ENCODE measurements at places on chromosomes 11 and 22.
A peak's percentile ranks its signal among the peaks of the same experiment; 100 is the strongest.

- DNase-seq = no peak
These were observed 98.4 kb upstream of the PITPNB start for GRCh38 chr22:28017558-28017820.

DNA sequence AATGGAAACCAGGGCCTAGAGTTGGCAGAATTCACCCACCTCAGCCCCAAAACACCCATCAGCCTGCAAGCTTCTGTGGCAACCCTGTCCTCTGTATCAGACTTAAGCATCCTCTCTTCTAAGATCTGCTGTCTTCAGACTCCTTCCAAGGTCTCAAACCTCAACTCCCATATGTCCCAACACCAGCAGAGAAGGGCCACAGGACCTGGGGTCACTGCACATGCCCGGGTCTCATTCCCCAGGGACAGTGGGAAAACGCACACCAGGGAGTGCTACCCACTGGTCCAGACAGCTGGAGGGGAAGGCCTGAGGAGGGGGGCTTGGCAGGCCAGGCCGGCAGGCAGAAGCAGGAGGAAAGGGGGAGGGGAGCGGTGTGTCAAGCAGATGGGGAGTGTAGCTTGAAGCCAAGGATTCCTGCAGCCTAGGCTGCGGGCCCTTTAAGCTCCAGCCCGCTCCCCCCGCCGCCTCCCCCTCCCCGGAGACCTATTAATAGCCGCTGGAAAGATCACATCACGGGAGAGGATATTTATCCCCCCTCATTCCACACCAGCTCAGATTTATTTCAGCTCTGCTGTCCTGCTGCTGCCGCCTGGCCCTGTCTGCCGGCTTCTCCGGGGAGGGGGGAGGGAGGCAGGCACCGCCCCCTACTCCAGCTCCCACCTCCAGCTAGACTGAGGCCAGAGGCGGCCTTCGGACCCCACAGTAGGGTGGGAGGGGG is 16.7 kb downstream of the BCL9L start:
- peak; percentile 39 for DNase-seq

DNA sequence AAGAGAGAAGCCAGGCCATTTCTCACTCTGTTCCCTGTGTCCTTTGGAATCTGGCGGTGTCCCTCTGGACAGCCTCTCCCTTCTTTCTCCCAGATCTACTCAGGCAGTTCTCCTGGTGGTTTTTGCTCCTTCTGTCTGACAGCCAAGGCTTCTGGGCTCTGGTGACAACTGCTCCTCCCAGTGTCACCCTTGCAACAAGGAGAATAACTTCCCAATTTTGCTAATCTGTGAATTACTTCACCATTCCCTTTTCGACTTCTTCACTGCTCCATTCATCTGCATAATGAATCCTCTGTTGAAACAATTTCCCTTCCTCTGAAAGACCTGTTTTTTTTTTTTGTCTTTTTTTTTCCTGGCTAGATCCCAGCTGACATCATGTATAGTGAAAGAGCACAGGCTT is 56.3 kb upstream of the PDE3B start:
- no peak for DNase-seq

- no peak for DNase-seq
These were observed 43.7 kb downstream of the WNT11 start for GRCh38 chr11:76162336-76163288.

GRCh38 chr11:73267122-73267846 is 4.9 kb upstream of the P2RY6 start:
- DNase-seq = no peak

DNA sequence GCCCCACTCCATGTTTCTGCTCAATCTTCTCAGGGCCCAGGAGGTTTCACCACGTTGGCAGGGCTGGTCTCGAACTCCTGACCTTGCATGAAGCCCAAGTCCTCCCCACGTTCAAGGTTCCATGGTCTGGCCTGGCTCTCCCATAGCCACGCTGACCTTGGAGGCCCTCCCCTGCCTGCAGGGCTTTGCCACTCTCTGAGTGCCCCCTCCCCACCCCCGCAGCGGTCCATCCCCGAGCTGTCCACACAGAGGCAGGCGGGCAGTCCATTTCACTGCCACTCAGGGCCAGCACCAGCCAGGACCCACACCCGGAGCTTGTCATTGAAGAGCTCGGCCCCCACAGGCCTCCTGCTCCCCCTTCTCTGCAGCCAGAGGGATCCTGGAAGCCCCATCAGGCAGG is 30.7 kb downstream of the ARHGAP8 start:
- DNase-seq = no peak

DNA sequence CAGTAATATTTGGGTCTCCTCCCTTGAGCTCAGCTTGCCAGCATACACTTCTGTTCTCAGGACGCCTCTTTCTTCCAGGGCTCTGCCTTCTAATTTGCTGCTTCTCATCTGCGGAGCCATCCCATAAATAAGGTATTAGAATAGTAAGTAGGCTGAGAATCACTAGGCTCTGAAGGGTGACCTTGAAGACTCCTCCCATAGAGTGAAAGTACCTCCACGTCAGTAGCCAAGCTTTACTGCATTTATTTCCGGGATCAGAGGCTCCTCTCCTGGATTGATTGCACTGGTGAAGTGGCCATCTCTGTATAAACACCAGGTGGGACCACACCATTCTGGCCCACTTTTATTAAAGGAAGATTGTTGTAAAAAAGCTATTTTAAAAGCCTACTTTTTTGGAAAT is 315.5 kb downstream of the FAT3 start:
- DNase-seq = no peak

DNA sequence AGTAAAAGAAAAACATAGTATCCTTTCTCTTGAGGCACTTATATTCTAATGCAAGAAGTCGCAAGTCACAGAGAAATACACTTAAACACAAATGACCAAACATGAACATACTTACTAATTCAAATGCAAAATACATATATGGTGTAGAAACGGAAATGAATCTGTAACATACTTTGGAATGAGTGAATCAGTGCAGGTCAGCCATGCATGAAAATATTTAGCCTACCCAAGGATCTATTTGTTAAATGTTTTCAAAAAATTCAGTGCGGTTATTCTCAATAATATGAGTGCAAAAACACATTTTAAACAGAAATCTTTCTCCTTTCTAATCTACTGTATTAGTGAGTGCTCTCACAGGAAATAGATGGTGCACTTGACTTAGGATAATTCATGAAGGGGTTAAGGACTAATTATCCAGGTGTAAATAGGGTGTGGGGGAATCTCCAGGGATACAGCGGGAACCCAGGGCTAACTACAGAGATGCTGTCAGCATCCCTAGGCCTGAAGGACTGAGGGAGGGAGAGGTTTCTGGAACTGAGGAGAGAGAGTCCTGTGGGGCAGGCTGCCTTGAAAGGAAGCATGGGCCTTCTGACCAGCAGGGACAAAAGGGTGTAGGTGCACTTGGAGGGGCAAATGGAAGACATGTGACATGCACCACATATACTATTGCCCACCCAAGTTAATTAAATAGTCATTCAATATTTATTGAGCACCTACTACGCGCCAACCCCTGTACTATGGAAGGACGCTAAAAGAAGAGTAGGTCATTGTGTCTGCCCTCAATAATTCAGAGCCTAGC is 139.2 kb downstream of the MAML2 start:
- no peak for DNase-seq

GRCh38 chr11:112881461-112881860 is 79.8 kb upstream of the NCAM1 start:
- no peak for DNase-seq

GRCh38 chr11:79616392-79616851 is 175.6 kb upstream of the TENM4 start:
- DNase-seq = no peak

DNA sequence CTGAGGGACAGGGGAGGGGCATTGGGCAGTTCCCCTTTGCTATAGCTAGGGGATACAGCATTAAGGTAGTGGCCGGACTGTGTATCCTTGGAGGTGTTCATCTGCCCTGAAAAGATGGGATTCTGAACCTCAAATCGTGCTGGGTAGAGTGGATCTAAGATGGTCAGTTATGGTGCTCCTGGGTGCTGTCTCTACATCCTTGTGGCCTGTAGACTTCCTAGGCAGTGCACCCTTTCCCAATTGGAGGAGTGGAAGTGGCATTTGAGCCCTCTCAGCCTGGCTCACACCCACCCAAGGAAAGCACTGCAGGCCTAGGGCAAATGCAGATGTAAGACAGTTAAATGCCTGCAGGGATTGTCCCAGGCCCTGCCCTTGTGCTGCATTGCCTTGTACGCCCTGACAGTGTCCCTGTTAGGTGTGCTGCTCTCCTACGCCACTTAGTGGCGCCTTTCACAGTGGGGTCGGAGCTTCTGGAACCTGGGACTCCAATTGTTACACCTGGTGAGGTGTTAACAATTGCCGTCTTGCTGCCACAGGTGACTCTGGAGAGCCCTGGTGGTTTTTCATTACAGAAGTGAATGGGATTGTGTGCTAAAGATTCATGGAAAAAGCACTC is 35.0 kb downstream of the PPFIBP2 start:
- DNase-seq = peak; percentile 50

DNA sequence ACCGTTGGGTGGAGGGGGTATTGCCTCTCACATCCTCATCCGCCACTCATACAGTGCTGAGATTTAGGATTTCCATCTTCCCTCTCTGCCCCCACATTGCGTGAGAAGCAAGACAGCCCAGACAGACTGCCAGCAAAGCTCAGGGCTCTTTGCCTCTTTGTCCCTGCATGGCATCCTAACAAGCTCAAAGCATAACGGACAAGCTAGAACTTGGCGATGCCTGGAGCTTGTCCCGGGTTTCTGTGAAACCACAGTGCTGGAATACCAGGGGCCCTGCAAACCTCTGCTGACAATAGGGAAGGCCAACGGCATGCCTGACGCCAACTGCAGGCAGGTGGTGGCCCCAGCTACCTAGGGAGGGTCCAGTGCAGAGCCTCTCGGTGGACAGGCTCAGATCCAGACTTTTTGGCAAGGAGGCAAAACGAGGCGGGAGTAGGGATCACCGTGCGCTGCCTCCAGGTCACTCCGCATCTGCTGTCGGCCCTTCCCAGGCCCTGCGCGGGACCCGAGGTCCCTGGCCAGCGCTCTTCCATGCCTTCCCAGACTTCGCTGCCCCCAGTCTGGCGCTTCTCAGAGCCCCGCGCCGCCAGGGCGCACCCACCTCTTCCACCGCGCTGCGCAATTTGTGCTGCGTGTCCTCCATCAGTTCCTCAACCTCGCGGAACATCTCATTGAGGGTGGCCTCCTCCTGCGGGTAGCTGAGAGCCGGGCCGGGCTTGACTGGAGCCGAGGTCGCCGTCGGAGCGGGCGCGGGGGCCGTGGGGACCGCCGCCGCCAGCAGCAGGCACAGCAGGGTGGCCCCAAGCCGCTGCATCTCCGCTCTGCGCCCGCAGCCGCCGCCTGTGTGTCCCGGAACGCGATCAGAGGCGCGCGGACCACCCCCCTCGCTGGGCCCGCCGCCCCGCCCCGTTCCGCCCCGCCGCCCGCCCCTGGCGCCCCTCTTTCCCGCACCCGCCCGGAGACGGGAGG is at the start of gene DKK3:
Gene DKK3 (minus strand): TSS at position 858 of the 969 bp plus-strand sequence. CDS start 44 bp downstream, at position 814.
- peak; percentile 15 for DNase-seq

DNA sequence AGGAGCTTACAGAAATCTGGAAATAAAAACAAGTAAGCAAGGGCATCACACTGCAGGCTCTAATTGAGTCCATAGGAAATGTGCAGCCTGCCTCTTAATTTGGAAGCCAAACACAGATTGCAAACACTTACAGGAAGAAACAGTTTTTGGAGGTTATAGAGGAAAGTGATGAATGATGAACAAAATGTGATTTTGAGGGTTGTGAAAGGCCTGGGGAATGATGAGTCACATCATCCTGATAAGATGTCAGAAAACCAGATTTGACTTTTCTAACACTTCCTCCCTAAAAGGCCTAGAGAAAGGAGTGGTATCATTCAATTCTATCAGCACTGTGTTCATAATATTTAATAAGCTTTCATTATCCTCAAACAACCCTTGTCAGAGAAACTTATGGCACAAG is 96.6 kb upstream of the POU2AF2 start:
- DNase-seq = no peak

GRCh38 chr22:44443641-44444235 is 54.3 kb downstream of the RTL6 start:
- DNase-seq = no peak

- DNase-seq = no peak
These were observed 5.6 kb upstream of the SLC43A1 start for GRCh38 chr11:57521116-57521515.

DNA sequence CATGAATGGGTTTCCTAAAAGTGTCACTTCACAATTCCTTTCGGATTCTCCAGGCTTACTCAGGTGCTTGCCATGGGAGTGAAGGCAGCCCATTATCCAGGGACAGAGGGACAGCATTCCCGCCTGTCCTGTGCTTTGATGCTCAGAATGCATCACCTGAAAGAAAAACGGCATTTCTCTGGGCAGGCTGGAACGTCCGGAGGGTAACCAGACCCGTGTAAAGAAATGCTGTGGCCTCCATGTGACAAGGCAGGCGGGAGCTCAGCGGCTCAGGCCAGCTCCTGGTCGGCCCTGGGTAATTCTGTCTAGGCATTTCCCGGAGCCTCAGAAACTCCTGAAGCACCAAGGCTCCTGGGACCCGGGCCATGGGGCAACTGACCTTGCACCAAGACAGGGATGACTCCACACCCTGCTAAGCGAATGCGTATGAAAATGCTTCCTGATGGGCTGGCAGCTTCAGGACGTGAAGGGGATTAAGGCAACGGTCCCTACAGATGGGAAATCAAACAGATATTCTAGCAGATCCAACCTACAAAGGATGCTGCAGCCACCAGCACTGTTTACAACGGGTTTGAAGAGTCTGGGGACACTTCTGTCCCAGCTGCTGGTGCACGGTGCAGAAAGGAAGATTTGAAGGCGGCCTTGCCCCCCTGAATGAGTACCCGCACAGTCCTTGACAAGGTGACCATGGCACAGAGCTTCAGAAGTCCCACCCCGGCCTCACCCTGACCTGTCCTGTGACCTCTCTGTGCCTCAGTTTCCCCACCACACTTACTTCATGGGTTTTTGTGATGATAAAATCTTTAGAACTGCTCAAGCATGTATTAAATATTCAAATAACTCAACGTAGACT is 13.6 kb upstream of the FGF3 start:
- DNase-seq = no peak

- DNase-seq = no peak
These were observed 474 bp upstream of the CHADL start for GRCh38 chr22:41241133-41241676.

DNA sequence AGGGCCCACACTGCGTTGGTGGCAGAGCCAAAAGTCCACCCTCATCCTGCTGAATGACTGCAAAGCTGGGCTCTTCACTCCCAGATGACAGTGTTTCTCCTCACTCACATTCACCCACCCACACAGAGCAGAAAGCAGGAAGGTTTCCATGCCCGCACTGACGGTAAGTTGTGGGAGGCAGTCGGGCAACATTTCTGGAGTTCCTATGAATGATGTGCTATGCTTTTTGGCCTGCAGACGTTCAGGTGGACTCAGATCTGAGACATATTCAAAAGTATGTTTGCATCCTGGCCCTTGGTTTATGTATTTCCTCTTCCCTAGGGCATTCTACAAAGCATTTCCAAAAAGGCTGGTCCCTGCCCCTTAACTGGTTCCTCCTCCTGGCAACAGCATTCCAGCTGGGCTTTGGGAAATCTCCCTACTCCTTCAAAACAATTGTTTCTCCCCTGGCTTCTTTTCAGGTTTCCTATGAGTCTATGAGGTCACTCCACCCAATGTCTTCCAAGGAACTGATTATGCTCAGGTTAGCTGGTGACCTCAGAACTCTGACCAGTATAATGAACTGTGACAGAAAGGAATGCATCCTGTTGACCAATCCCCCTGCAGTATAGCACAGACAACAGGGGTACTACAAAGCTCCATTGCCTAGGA is 36.4 kb downstream of the PACSIN2 start:
- no peak for DNase-seq

All from CD4-positive, alpha-beta T cell treated with Interleukin-6 for 4 hours (primary cell).